ENCODE measurements at places on chromosomes 11 and 22.
A peak's percentile ranks its signal among the peaks of the same experiment; 100 is the strongest.

- no peak for DNase-seq
Measured at GRCh38 chr11:96241331-96241841, 101.6 kb downstream of the MAML2 start.

GRCh38 chr11:91794146-91794545, 430.5 kb upstream of the FAT3 start:
- no peak for DNase-seq

DNA sequence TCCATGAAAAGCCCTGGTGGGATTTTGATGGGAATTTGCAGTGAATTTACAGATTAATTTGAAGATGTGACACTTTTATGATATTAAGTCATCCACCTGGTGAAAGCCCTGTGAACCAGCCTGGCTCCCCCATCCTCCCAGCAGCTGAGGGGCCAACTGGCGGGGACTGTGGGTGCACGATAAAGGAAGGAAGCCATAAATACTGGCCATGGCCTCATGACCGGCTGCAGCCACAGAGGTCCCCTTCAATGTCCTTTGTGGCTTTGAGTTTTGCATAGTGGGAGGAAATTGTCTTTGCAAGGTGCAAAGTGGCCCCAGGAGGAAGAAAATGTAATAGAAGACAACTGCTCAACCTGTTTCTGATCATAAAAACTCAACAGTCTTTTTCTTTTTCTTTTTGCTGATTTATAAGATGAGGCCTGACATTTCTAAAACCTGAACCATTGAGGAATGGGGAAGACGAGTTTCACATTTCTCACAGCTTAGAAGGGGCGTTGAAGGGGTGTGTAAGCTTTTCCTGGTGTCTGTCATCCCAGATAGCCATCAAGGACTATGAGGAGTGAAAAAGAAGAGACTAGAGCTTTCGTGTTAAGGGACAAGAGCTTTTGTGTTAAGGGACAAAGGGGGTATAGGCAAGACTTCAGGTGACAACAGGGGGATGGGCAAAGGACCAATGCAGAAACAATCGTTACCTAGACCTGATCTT, 6.3 kb upstream of the NDUFV1 start:
- DNase-seq = no peak

DNA sequence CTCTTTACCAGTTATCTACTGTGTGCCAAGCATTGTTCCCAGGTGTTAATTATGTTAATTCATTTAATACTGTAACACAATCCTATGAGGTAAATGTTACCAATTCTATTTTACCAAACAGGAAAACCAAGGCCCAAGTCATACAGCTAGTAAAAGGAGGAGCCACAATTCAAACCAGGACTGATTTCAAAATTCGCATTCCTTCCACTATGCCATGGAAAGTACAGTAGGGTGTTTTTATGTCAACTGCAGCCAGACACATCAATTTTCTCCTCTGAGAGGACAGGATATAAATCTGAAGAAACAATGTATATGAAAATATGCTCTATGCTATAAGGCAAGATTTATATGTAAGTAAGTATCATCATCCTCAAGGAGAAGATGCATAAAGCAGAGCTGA, 104.3 kb downstream of the RPL27A start:
- DNase-seq = no peak

DNA sequence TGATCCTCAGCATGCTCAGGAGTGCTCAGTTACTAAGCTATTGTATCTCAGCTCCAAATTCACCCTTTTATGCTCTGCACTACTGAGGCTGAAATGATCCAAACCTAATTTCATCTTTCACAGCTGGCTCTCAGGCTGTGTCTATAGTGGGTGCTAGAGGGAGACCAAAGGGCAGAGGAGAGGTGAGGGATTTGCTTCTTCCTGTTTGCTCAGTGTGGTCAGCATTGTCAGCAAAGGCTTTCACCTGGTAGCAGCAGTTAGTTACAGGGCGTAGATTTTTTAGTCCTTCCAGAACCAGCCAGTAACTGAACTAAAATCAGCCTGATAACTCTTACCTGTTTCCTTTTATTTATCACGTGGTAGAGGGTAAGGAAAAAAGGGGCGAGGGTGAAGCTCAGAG, 33.2 kb downstream of the XRCC6 start:
- no peak for DNase-seq

DNA sequence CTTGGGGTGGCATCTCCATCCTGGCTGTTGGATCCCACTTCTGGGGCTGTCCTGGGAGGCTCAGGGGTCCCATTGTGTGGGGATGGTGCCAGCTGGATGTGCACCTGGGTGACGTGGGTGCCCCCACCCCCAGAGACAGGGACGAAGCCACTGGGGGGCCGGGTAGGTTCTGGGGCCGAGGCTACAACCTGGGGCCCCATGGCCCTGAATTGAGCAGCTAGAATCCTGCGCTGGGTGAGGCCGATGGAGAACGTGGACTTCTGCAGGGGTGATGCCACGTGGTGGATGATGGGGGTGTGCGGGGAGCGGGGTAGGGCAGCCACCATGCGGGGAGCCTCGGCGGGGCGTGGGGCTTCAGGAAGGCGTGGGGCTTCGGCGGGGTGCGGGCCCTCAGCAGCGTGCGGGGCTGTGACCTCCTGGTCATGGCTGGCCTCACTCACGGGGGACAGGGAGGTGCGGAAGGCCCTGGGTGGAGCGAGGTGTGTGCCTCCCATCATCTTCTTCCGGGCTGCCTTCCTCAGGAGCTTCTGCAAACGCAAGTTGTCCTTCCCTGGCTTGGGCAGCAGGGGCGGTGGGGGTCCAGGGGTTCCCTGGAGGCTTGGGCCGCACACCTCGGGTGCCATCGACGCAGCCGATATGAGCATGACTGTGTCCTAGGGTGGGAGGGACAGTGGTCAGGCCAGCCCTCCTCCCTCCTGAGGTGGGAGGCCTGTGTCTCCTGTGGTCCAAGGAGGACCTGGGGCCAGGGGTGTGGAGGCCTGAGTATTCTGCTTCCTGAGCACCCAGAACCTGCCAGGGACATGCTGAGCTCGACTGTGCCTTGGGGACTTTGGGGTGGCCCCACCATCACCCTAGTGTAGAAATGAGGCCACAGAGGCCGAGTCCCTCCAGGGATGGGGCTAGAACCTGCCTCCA, 1.5 kb downstream of the PRR33 start:
- no peak for DNase-seq

DNA sequence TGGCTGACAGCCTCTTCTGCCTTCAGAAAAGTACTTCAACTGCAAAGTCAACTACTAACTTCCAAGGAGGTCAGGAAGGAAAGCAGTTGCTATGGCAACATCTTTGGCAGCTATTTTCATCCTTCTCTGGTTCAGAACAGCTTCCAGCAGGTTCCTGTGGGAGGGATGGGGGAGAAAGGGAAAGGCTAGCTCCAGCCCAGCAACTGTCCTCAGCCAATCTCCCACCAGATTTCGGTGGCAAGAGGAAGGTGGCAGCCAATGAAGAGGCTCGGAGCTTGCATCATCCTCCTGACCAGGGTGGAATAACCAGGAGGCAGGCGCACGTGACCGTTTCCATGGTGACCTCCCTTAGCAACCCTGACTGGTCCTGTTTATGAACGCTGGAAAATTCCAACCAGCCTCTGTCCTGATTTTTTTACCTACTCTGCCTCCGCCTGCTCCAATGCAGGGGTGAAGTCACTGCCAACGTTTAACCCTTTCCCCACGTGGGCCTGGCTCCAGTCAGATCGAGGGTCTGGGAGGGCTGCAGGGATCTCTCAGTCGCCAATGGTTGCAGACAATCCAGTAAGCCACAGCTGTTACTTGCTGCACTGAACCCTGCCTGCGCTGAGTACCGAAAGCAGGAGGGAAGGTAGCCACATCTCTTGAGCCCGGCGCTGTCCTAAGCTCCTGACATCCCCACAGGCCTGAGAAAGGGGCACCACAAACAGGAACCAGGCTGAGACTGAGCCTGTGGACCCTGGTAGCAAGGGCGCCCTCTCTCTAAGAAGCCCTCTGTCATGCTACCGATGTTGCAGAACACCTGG, 11.2 kb upstream of the MALAT1 start:
- peak; percentile 99 for DNase-seq

GRCh38 chr11:129323896-129324502, 51.6 kb upstream of the BARX2 start:
- peak; percentile 28 for DNase-seq

GRCh38 chr22:22458896-22459588, 49.5 kb downstream of the ZNF280B start:
- no peak for DNase-seq

- no peak for DNase-seq
Measured at GRCh38 chr11:77147668-77148321, 19.7 kb downstream of the MYO7A start.

- no peak for DNase-seq
Measured at GRCh38 chr11:1130276-1131032, 27.3 kb upstream of the MUC5AC start.

- peak; percentile 27 for DNase-seq
Measured at GRCh38 chr11:93236741-93237675, 39.2 kb upstream of the SLC36A4 start.

- no peak for DNase-seq
Measured at GRCh38 chr11:10906521-10906920, 48.7 kb upstream of the ZBED5 start.

DNA sequence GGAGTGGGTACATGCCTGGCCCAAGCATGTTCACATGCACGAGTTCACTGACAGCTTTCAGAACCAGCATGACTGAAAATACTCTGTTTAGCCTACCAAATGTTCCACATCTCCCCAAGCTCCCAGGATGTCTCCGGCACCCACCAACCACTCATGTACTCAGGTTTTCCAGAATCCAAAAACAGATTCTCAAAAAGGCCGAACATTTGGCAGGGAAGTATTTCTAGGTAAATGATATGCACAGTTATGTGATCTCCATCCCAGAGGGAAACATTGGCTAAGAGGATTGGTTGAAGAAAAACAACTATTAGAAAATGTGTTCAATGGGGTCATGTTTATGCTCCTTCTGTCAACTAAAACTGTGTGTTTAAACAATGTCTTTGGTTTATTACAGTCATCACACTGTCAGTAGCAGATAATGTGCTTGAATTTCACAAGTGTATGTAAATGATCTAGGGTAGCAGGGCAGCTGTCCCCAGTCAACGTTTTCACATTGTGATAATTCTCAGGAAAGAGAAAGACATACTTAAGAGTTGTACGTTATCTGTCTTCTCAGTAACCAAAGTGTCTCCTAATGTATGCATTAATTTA, 52.3 kb downstream of the BARX2 start:
- no peak for DNase-seq

DNA sequence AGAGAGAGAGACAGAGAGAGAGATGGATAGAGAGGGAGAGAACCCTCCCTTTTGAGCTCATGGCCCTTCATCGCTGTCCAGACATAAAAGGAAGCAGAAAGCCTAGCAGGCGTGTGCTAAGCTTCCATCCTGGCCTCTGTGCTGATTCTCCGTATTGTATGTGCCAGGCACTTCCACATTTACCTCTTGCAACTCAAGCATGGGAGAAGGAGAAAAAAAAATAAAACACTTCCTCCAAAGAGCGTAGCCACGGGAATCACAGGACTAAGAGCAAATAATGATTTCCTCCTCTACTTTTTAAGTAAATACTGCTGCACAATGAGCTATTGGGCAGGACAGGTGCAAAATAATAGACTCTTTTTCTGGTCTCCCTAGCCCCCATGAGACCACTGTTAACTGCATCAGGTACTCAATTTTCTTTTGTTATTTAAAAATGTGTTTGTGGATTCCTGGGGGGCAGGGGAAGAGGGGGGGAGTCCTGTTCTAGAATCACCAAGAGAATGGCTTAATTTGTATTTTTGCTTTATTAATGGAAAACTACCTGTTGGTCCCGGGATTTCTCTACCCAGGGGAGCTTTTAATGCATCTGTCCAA, 154.3 kb downstream of the NXPE2 start:
- no peak for DNase-seq

- DNase-seq = no peak
Measured at GRCh38 chr11:61181489-61181888, 20.3 kb upstream of the VPS37C start.

DNA sequence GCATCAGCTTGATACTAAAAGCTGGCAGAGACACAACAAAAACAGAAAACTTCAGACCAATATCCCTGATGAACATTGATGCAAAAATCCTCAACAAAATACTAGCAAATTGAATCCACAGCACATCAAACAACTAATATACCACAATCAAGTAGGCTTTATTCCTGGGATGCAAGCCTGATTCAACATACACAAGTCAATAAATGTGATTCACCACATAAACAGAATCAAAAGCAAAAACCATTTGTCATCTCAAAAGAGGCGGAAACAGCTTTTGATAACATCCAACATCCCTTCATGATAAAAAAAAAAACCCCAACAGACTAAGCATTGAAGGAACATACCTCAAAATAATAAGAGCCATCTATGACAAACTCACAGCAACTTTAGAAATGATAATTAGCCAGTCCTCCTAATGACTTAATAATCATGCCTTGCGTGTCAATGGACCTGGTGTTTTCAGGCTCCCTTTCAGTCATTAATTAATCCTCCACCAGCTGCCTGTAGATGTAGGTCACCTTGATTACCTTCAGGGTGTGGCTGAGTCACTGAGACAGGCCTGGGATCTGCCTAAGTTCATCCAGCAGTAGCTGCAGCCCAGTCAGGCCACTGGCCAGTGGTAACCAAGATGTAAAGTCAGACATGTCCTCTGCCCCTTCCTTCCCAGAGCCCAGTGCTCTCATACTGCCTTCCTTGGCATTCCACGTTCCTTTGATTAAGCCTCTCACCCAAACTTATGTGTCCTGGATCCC, 109.8 kb downstream of the EHF start:
- DNase-seq = no peak

DNA sequence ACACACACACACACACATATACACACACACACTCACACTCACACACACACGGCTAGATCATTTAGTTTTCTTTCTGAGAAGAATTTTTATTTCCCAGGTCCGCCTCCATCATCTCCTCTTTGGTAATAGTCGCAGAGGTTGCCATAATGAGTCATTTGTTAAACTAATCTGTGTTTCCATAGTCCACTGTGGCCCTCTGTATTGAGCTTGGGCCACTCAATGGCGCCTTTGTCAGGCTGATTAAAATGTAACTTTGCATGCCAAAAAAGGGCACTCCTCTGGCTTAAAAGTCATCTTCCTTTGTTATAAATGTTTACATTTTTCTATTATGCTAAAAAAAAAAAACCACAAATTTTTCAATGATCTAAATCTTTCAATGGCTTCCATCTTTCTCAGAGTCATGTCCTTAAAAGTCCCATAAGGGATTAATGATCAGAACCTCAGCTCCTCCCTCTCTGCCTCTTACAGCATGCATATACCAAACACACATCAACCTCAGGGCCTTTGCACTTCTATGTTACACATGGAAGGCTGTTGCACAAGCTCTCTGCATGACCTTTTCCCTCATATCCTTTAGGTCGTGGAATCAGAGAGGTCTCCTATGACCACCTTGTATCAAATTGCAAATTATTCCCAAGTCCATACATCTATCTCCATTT, 35.3 kb downstream of the EHF start:
- no peak for DNase-seq

- no peak for DNase-seq
Measured at GRCh38 chr11:64112771-64113461, 53.0 kb downstream of the MACROD1 start.

Data from right hindlimb (tissue), 1 donor.